ENCODE measurements at places on chromosomes 2 and 18. TPM values are rescaled to one million over a fixed set of nuclear protein-coding genes. Genes with fewer than 3 reads are reported as not detected.

The DLX1 gene
- total RNA-seq = not detected

The SCTR gene
- not detected for total RNA-seq

The AQP12B gene
- not detected for total RNA-seq

DNA sequence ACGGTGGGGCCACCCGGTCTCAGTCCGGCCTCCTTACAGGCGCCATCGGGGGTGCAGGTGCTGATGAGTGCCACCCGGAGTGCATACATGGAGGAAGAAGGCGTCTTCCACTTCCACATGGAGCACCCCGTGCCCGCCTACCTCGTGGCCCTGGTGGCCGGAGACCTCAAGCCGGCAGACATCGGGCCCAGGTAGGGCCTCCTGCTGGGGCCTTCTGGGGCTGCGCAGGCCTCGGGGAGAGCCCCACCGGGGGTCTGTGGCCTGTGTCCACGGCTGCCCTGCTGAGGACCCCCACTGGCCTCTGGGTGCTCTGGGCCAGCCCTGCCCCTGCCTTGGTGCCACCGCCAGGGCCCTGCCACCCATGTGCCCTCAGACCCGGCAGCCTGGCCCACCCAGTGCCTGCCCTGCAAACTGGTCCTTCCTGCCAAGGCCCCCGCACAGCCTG is 4.8 kb downstream of the RNPEPL1 start:
- no peak overlapping the region for H3K4me3 ChIP-seq
- peaks cover 22% of the 10 kb centered on the region for H3K27me3 ChIP-seq
- no peak for DNase-seq
- no peak overlapping the region for H3K27ac ChIP-seq

DNA sequence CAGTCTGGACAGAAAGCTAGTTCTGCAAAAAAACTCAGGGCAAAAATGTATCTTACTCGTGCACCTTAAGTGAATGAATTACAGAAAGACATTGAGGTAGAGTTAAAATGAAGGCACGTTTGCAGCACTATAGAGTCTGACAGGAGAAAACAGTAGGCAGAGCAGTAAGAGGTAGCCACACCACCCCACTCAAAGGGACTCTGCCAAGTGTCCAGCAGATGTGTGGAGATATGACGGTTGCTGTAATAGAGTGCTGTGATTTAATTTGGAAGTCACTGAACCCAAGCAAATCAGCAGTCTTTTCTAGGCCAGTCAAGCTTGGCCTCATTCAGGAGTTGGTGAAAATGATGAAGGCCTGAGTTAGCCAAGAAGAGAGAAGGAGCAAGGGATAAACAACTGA is 464.4 kb downstream of the PTPRM start:
- no peak overlapping the region for H3K4me3 ChIP-seq
- H3K36me3 ChIP-seq = no peaks in the 10 kb centered on the region
- H3K4me1 ChIP-seq = no peaks in the 10 kb centered on the region
- H3K27ac ChIP-seq = no peak overlapping the region
- DNase-seq = no peak

Measured in neural progenitor cell (in vitro differentiated cells).